ENCODE measurements at places on chromosomes 16 and 17. TPM values are rescaled to one million over a fixed set of nuclear protein-coding genes. Genes with fewer than 3 reads are reported as not detected.

CASKIN1 gene
- 0.23 TPM for total RNA-seq

CACNA1H gene
- 0.63 TPM for total RNA-seq

MPV17L gene
- total RNA-seq, result 0.15 TPM

CRYBA1 gene
- not detected for total RNA-seq

FAAP100 gene
- total RNA-seq, result 50.6 TPM

IL17C gene
- not detected for total RNA-seq

KCTD19 gene
- total RNA-seq, result 1.5 TPM

ZNF75A gene
- total RNA-seq, result 36.3 TPM

PRR29 gene
- 0.59 TPM for total RNA-seq

RUNDC3A gene
- not detected for total RNA-seq

SYCE1L gene
- total RNA-seq, result 4.2 TPM

HOXB9 gene
- 5.1 TPM for total RNA-seq

CD300H gene
- total RNA-seq, result not detected

MYADML2 gene
- not detected for total RNA-seq

ODAD4 gene
- total RNA-seq, result 0.27 TPM

ZSCAN32 gene
- 11.8 TPM for total RNA-seq

RNF135 gene
- total RNA-seq, result 8.7 TPM

KRTAP9-2 gene
- not detected for total RNA-seq

UBE2G1 gene
- 69.5 TPM for total RNA-seq

RND2 gene
- 0.06 TPM for total RNA-seq

ST6GALNAC2 gene
- not detected for total RNA-seq

CCL16 gene
- total RNA-seq, result not detected

SLFN11 gene
- 45.4 TPM for total RNA-seq

SDK2 gene
- total RNA-seq, result 0.23 TPM

TPPP3 gene
- not detected for total RNA-seq

HOXB1 gene
- total RNA-seq, result not detected

CDH15 gene
- total RNA-seq, result not detected

HOXB2 gene
- 13.0 TPM for total RNA-seq

TEDC2 gene
- 33.3 TPM for total RNA-seq

RPL27 gene
- 1,386 TPM for total RNA-seq

ZNF267 gene
- total RNA-seq, result 76.1 TPM

AOC2 gene
- total RNA-seq, result 2.4 TPM

ADGRG3 gene
- total RNA-seq, result not detected

SDR42E2 gene
- not detected for total RNA-seq

CA7 gene
- total RNA-seq, result not detected

MT1G gene
- 15.3 TPM for total RNA-seq

ALDH3A1 gene
- total RNA-seq, result not detected

JMJD8 gene
- 49.3 TPM for total RNA-seq

MYH2 gene
- total RNA-seq, result not detected

All from activated CD8-positive, alpha-beta memory T cell treated with anti-CD3 and anti-CD28 coated beads for 36 hours (primary cell).